Putamen (tissue), 1 donor: ENCODE measurements at places on chromosomes 11 and 22.

DNA sequence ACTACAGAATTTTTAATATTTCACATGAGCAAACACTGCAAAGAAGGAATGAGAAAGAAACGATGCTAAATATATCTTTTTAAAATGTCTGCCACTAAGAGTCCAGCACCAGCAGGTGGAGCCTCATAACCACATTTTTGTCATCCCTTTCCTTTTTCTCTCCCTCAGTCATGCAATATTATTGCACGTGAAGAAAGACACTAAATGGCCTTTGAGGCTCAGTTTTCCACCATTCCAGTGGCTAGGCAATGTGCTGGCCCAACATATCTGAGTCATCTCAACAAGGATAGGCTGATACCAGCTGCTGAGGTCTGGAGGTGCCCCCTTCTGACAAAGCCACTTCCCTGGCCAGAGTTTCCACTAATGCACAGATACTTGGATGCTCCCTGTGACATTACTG lies 1.8 kb downstream of the ALKBH8 start:
- DNase-seq = no peak

GRCh38 chr11:64629796-64630562 lies 39.0 kb downstream of the SLC22A12 start:
- DNase-seq = no peak

DNA sequence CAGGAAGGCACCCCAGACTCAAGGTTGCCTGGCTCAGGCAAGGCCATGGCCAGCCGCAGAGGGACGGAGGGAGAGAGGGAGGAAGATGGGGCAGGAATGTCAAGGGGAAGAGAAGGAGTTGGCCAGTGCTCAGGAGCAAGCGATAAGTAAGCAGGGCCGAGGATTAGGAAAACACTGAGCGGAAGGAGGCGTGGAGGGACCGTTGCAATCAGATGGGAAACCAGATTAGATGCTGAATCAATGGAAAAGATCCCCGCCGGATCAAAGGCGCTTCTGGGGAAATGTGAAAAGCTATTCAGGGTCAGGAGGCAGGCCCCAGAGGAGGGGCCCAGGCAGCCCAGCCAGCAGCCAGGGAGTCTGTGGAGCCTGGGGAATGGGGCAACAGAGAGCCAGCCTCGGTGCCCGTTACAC lies 26.6 kb upstream of the MYEOV start:
- DNase-seq = no peak

DNA sequence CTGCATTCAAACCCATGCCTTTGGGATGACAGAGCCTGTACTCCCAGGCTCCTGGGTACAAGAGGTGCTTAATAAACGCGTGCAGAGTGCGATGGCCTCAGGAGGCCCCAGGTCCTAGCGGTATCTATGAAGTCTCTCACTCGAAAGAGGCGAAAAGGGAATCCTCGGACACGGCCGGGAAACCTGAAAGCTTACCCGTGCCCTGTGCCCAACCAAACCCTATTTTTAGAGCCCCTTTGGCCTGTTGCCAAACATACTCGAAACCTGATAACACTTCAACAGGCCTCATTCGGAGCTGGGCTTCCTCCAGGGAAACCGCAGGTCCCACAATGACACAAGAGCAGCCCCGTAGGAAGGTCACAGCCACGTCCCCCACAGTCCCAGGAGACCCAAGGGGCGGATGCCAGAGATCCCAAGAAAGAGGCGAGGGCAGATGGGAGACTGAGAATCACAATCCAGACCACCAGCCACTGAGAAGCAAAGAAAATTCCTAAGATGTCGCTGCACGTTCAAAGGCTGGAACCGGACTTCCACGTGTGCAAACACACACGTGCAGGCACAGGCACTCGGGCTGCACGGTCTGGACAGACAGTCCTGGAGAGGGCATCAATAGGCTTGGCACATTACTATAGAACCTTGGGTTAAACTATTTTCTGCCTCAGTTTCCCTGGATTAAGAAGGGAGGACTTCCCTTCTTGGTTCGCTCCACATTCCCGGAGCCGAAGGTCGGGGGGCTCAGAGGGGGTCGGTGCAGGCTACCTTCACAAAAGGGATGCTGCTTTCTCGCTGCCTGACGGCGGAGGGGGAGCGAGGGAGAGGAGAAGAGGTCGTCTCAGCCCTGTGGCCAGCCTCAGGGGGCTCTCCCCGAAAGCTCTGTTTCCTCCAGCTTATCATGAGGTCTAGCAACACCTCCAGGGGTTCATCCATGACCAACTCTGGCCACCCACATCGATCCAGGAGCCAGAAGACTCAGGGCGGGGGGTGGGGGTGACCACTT lies 8.2 kb downstream of the PDGFB start:
- DNase-seq = no peak

GRCh38 chr22:41905411-41906202 lies 9.3 kb downstream of the SHISA8 start:
- DNase-seq = no peak

GRCh38 chr11:83147895-83148294 lies 9.0 kb upstream of the PCF11 start:
- peak; percentile 53 for DNase-seq

DNA sequence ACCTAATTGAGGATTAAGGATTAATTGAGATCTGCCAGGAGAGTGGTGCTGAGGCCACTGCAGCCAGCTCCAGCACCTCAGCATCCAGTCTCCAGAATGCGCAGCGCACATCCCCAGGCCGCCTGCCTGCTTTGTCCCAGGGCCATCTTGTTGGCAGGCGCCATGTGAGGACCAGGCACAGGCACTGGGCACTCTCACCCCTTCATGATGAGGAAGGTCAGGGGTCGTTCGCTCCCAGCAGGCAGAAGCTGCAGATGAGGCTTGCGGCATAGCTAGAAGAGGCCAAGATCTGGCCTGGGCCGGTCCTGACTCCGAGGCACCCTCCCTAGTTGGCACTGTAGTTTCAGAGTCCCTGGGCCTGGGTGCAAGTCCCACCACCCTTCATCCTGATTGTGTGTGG lies 6.4 kb downstream of the CABP2 start:
- no peak for DNase-seq

- no peak for DNase-seq
Measured at GRCh38 chr11:134818516-134818915, 406.5 kb upstream of the B3GAT1 start.
